Heart left ventricle (tissue), 16 donors: ENCODE measurements at places on chromosomes 7 and 10. TPM values are rescaled to one million over a fixed set of nuclear protein-coding genes. Genes with fewer than 3 reads are reported as not detected.

Gene DDX50
- 21.1 TPM for total RNA-seq

Gene LIPM
- total RNA-seq, result not detected

Gene FXYD4
- total RNA-seq, result not detected

Gene EGFR
- 6.9 TPM for total RNA-seq

Gene ABCC2
- 0.72 TPM for total RNA-seq

Gene PCLO
- 2.9 TPM for total RNA-seq

Gene CALML5
- not detected for total RNA-seq

Gene UPK3B
- total RNA-seq, result not detected
